ENCODE measurements at places on chromosomes 16 and 17.

DNA sequence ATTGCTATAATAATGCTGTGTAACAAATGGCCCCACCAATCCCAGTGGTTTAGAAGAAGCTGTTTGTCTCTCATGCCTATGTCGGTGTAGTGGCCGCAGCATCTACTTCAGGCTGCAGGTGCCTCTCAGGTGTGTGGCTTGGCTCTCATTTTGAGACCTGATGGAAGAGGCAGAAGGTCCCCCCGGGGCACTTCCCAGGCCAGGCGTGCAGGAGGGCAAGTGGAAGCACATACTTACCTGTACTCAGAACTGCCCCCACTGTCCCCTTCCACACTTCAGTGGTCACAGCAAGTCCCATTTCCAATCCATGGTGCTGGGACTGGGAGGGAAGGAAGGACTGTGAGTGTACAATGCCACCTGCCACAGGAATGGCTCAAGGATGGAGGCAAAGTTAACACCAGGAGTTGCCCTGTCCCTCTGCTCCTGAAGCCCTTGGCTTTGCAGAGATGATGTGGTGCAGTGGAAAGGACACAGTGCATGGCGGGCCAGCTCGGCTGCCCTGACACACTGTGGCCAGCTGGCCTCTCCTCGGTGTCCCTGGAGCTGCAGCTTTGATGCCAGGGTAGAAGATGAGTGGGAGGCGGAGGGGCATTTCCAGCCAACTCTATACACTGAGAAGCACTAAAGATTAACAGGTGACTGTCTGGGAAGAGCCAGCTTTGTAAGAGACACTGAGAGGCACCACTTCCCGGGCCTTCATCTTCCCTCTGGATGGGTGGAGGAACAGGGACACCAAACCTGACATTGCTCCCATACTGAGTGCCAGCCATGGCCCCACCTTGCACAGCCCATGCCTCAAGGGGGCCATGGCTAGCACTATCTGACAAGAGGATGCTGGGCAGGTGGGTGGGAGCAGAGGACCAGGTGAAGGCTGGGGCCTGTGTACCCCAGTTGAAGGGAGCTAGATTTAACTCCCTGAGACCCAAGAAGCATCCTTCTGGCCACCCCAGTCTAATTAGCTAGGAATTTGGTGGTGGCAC, 105.9 kb downstream of the METRNL start:
- no peak for ATAC-seq

- ATAC-seq, result peak; percentile 38
Measured at GRCh38 chr16:89798832-89799370, 17.5 kb downstream of the FANCA start.

DNA sequence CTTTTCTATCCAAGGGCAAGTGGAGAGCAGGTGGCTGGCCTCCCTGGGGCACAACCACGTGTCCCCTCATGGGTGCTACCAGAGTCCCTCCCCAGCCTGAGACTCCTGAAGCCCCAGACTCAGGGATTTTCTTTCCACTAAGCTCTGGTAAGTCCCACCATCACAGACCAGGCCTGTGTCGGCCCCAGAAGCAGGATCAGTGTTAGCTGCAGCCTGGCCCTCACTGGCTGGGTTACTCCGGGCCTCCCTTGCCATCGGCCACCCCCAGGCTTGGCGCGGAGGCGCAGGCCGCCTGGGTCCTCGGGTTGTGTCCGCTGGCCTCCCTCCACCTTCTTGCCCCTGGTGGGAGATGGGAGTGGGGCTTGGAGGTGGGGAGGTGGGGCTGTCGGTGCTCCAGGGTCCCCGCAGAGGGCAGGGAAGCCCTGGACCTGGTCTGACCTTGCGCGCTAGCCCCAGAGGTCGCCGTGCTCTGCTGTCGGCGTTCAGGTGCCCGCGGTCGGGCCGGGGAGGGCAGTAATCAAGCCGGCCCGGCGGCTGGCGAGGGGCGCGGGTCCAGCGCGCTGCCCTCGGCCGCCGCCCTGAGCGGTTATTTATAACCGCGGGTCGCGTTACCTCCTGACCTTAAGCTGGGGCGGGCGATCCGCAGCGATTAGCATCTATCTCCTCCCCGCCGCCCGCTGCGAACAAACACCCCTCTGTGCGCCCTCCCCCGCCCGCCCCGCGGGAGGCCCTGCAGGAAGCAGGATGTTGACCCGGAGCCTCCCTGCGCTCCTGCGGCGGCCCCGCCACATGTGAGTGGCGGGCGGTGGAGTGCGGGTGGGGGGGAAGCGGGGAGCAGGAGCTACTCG, 78.1 kb upstream of the TOB1 start:
- peak; percentile 70 for ATAC-seq

DNA sequence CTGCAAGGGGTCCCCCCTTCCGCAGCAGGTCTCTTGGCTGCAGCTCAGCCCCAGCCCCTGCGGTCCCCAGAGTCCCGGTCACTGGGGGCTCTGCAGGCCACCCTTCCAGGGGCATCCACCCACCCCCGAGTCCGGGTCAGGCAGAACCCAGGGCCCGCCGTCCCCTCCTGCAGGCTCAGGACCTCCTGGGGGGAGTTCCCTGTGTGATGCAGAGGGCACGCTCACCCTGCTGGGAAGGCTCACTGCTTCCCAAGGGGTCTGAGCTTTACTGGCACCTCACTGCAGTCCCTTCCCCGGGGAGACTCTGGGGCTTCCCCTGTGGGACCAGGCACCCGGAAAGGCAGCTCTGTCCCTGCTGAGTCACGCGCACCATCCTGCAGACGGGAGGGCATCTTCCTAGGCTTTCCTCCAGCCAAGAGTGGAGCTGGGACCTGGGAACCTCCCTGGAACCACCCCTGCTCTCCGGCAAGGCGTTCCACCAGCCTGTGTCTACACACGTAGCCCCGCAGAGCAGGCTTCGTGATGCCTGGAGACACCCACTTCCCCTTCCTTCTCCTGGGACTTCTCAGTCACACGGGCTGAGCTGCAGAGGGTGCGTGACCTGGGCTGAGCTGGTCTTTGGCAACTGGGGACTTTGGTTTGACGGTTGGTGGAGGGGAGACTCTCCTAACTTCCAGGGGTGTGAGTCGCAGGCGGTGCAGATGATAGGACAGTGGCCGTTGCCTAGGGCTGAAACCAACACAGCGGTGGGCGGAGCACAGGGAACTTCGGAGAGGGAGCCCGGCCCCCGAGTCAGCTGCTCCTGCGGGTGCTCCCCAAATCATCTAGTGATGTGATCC, 23.4 kb downstream of the SLC25A10 start:
- peak; percentile 17 for ATAC-seq

DNA sequence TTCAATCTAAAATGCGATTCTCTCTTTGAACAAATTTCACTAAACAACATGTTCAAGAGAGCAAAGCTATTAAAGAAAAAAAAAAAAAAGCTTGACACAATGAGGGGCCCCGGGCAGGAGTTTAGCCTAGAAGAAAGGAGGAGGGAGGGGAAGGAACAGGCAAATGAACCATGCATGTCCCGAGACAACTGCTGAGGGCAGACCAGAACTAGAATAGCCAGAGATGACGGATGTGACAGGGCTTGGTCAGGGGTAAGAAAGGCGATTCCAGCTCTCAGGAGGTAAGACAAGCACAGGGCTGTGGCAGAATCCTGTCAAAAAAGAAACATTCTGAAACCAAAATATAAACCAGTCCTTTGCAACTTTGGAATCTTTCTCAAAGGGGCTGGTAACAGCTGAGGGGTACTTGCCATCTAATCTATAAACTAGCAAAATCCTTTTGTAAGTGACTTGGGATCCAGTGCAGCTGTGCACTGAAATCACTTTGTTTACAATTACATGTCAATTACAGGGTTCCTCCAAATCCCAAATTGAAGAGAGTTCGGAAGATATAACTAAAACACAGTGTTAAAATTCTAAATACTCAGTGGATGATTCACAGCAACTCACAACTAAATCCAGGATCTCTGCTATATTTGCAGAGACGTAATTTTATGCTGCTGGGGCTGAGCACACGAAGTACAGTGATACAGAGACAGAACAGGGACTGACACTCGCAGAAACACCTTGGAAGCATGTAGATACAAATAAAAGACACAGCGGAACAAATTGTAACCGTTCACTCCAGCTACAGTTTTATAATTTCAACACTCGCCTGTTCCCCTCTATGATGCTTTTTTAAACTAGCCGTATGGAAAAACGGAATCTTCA, 567.4 kb upstream of the ZFHX3 start:
- no peak for ATAC-seq

DNA sequence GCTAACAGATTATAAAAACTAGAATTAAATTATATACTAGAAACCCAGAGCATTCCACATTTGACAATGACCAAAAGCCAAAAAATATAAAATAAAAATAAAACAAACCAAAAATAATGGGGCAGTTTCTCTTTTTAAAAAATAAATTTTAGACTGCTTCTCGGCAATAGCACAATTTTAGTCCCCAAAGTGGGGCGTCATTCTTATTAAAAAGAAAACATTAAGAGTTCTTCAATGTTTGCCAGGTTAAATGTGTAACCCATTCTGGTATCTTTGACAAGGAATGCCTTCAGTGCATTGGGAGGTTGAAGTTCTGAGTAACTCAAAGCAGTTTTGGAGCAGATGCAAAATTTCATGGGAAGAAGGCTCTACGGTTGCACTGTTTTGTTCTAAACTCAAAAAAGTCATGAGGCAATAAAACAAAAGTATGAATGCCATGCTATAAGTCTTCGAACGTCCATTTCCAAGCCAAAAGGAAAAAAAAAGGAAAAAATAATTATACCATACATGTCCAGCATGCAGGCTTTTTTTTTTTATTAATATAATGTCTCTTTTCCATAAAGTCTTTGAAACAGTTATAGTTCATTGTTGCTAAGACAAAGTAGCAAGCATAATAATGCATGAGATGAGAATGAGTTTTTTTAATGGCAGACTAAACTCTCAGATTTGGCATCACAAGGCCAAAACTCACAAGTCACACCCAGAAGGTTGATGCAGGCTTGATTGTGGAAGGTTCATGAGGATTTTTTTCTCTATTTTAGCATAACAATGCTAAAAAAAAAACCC, 3.1 kb downstream of the MAF start:
- no peak for ATAC-seq

DNA sequence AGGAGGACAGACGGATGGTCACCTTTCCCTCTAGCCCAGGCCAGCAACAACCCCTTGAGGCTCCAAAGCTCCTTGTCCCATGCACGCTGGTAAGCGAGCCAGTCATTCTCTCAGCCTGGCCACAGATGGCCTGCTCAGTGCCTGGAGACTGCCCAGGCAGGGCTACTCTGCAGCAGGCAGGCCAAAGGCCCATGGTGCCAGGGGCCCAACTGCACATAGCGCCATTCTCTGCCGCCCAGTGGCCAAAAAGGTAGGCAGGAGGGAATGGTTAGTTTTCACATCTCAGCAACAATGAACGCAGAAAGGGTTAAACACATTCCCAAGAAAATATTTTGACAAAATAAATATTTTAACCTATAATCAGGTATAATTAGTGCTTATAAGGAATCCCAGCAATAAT, 7.7 kb upstream of the SREBF1 start:
- ATAC-seq, result no peak

GRCh38 chr17:75825748-75826370, 18.3 kb downstream of the UNC13D start:
- no peak for ATAC-seq

DNA sequence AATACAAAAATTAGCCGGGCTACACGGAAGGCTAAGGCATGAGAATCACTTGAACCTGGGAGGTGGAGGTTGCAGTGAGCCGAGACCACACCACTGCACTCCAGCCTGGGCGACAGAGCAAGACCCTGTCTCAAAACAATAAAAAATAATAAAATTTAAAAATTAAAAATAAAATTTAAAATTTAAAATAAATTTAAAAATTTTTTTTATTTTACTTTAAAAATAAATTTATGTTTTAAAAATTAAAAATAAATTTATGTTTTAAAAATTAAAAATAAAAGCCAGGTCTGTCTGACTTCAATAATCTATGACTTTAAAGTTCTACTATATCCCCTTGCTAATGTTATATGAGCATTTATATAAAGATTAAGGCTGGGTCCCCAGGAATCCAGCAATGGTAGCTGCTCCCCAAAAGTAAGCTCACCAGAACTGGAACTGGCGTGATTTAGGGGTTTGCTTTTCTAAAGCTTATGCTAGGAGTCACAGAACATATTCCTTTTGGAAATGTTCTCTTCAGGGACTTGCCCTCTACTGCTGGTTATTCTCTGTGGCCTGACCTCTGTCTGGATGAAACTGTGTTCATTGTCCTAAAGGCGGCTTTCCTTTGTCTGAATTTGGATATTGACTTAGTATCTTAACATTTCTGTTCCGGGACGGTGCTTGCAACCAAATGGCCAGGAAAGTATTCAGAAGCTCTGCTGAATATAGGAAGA, 140.2 kb upstream of the NOL11 start:
- ATAC-seq, result no peak

GRCh38 chr17:44077595-44077909, 7.0 kb downstream of the G6PC3 start:
- ATAC-seq, result no peak

- ATAC-seq, result no peak
Measured at GRCh38 chr17:36493956-36494355, 7.5 kb downstream of the ZNHIT3 start.

GRCh38 chr17:6109536-6109935, 39.4 kb downstream of the WSCD1 start:
- no peak for ATAC-seq

DNA sequence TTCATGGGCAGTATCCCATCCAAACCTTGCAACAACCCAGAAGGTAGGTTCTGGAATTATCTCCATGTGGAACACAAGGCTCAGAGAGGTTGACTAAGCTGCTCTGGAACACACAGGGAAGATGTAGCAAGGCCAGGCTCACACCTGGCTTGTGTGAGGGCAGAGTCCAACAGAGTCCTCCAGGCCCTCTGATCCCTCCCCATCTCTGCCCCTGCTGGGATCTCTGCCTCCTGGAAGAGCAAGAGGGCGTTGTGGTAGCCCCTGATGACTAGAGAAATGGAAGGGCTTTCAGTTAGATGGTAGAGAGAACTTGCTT, 7.0 kb upstream of the PPP1R1B start:
- no peak for ATAC-seq

DNA sequence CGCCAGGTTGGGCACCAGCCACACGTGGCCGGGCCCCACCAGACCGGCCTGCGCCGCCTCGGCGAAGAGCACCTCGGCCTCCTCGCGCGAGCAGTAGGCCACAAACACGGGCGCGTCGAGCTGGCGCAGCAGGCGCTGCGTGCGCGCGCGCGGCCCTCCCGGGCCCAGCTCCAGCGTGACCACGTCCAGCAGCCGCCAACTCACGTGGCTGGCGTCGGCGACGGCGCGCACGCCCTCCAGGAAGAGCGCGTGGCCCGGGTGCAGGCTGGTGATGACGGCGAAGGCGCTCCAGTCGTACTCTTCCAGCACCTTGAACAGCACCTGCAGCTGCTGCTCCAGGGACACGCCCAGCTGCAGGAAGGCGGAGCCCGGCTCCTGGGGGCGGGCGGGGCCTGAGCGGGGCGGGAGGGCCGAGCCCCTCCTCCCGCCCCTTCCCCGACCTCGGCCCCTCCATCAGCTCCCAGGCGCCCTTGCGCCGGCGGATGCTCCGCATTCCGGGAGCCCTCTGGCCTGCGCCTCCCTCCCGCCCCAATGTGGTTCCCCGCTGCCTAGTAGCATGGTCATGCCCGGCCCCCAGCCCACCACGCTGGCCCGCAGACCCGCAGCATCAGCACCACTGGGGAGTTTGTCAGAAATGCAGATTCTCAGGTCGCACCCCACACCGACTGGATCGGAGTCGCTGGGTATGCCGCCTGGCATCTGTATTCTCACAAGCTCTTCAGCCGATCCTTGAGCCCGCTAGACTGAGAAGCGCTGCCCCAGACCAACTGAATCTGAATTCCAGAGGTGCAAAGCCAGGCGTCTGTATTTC, 7.2 kb downstream of the GRIN2C start:
- no peak for ATAC-seq
